Activated naive CD4-positive, alpha-beta T cell treated with anti-CD3 and anti-CD28 coated beads, Interleukin-2, amount 50 U/mL, for 72 hours (primary cell): ENCODE measurements at places on chromosomes 12 and 14. TPM values are rescaled to one million over a fixed set of nuclear protein-coding genes. Genes with fewer than 3 reads are reported as not detected.

Gene PPM1H
- total RNA-seq: 0.18 TPM

DNA sequence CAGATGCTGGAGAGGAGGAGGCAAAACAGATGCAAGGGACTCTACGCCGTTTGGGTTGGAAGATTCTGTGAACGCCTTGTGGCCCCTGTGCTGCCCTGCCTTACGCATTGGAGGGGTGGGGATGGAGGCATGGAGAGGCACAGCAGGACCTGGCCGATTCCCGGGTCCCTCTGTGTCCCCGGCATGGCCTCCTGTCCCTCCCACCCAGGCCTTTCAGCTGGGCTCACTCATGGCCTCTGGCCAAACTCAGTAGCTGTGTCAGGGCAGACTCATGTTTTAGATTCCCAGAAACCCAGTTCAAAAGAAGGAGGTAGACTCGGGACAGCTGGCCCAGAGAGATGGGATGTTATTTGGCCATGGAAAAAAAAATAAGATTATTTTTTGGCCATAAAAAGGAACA, 40.1 kb downstream of the TESC start:
- DNase-seq: no peak

GRCh38 chr14:90905531-90905930, 89.3 kb upstream of the TTC7B start:
- DNase-seq: no peak

Gene SYT1
- total RNA-seq: not detected

DNA sequence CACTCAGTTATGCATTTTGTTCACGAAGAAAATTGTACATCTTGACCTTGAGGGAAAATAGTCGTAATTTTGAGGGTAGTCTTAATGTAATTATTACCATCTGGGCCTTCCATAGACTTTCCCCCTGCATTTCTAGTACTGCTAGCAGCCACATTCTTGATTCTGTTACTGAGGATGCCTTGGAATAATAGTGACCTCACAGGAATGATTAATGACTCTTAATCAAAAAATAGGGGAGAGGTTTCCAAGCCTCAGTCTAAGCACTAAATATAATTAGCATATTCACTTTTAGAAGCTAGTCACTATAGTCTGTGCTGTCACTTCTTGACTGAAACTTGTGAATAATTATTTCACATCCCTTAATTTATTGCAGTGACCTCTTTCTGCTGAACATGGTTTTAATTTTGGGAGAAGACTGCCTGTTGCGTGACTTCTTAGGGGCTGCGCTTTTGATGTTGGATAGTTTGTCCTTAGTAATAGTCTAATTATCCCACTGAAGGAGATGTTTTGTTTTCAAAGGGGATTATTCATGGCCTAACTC, 400.5 kb downstream of the ADAMTS20 start:
- DNase-seq: no peak

GRCh38 chr12:112503512-112503911, 84.8 kb downstream of the PTPN11 start:
- DNase-seq: no peak

GRCh38 chr14:61696753-61697318, 1.5 kb downstream of the HIF1A start:
- DNase-seq: no peak

Gene KLRC1
- 0.66 TPM for total RNA-seq

GRCh38 chr12:120738252-120739030, 12.8 kb downstream of the ACADS start:
- DNase-seq: no peak

DNA sequence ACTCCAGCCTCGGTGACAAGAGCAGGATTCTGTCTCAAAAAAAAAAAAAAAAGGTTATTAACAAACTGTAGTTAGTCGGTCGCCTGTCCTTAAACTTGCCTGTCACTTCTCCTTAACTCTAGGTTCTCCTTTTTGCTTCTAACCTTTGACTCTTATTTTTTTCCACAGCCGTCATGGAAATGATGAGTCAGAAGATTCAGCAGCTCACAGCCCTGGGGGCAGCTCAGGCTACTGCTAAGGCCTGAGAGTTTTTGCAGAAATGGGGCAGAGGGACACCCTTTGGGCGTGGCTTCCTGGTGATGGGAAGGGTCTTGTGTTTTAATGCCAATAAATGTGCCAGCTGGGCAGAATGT, 418 bp upstream of the MYG1 start:
- no peak for DNase-seq

DNA sequence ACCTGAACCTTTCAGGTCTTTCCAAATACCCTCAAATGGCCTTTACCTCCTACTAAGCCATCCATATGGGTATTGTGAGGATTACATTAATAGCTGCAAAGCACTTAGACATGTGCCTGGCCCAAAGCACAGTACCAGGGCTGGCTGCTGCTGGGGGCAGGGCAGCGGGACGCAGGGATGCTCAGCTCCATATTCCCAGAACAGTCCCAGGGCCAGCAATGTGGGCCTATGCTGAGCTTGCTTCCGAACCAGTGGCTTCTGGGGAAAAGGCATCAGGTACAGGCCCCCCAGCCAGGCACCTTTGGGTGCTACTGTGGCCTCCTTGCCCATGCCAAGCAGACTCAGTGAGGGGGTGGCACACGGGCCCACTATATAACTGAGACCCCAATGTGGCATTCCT, 10.4 kb downstream of the ACTN1 start:
- DNase-seq: no peak

- DNase-seq: no peak
Measured at GRCh38 chr12:84038242-84038641, 874.4 kb downstream of the SLC6A15 start.

Gene AJUBA
- total RNA-seq: 1.5 TPM

DNA sequence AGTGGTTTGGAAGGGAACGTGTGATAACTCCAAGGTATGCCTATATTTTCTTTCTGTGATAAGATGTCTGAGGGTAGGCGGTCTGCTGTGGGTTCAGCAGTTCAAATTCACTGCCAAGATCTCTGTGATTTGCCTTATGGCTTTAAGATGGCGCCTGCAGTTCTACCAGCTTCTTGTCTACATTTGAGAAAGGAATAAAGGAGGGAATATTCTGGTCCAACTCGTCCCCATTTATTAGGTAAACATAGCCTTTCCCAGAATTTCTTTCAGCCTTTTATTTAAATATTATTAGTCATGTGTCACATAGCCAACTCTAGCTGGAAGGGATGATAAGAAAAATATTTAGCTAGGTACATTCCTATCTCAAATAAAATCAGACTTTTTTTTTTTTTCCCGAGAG, 48.8 kb downstream of the KCNJ8 start:
- no peak for DNase-seq
